ENCODE measurements at places on chromosomes 5 and 9. TPM values are rescaled to one million over a fixed set of nuclear protein-coding genes. Genes with fewer than 3 reads are reported as not detected.

- H3K36me3 ChIP-seq, result peaks cover 15% of the 10 kb centered on the region
- H3K27me3 ChIP-seq, result no peaks in the 10 kb centered on the region
- peak; percentile 94 for DNase-seq
- peaks cover 55% of the 10 kb centered on the region for H3K4me1 ChIP-seq
Measured at GRCh38 chr5:91162534-91163381, 220.4 kb downstream of the ARRDC3 start.

DNA sequence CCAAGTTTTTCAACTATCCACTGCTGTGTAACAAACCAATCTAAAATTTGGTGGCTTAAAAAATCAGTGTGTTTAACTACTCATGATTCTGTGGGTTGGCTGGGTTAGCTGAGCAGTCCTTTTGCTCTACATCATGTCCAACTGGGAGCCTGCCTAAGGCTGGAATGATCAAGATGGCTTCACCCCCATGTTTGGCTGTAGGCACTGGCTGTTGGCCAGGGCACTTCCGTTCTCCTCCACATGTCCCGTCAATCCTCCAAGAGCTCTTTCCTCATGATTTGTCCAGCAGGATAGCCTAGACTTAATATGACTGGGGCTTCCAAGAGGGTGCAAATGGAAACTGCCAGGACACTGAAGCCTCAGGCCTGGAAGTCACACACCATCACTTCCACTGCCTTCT lies 17.0 kb upstream of the TSSK1B start:
- H3K36me3 ChIP-seq, result no peaks in the 10 kb centered on the region
- H3K27me3 ChIP-seq, result no peaks in the 10 kb centered on the region
- no peak overlapping the region for H3K27ac ChIP-seq
- no peaks in the 10 kb centered on the region for H3K4me1 ChIP-seq
- no peak overlapping the region for H3K4me3 ChIP-seq
- DNase-seq, result no peak

DNA sequence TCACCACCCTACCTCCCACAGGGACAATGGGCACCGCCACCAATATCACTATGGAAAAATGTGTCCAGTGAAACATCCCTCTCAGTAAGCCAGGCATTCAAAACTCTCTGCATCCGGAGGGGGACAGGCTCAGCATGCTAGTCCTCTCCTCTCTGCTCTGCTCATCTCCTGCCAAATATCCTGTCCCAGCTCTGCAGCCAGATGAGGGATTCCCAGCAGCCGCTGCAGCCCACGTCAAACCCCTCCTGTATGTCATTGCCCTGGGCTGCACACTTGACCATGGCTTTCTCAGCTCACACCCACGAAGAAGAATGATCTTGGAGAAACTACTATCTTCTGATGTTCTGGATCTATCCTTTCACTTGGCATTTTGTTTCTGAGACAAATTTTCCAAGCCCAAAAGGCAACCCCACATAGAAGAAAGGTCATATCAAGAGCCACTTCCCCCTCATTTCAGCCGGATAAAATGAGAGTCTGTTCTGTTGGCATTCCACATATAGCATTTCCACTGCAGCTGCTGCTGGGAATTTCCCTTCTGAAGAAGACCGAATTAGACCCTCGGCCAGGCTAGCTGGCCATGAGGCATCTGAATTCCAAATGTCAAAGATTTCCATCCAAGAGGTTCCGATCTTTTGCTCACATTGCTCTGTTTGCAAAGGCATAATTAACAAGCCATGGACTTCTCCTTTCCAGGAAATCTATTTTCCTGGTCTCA lies 338.0 kb downstream of the ACTL7B start:
- no peaks in the 10 kb centered on the region for H3K36me3 ChIP-seq
- H3K4me1 ChIP-seq, result peaks cover 9% of the 10 kb centered on the region
- H3K4me3 ChIP-seq, result no peak overlapping the region
- H3K27me3 ChIP-seq, result no peaks in the 10 kb centered on the region
- DNase-seq, result no peak

GRCh38 chr9:131011274-131012022 lies 2.5 kb downstream of the LAMC3 start:
- DNase-seq, result no peak
- H3K27ac ChIP-seq, result no peak overlapping the region
- no peak overlapping the region for H3K4me3 ChIP-seq
- H3K36me3 ChIP-seq, result no peaks in the 10 kb centered on the region

DNA sequence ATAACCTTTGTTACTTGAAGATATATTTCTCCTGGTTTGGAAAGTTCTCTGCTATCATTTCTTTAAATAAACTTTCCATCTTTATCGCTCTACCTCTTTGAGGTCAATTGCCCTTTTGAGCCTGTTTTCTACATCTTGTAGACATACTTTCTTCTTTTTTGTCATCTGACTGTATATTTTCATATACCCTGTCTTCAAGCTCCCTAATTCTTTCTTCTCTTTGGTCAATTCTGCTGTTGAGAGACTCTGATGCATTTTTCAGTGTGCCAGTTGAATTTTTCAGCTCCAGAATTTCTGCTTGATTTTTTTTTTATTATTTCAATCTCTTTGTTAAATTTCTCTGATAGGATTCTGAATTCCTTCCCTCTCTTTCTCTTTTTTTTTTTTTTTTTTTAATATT lies 511.2 kb upstream of the GRAMD2B start:
- H3K4me3 ChIP-seq, result no peak overlapping the region
- no peaks in the 10 kb centered on the region for H3K27me3 ChIP-seq
- no peak overlapping the region for H3K27ac ChIP-seq
- H3K36me3 ChIP-seq, result no peaks in the 10 kb centered on the region
- no peak for DNase-seq

DNA sequence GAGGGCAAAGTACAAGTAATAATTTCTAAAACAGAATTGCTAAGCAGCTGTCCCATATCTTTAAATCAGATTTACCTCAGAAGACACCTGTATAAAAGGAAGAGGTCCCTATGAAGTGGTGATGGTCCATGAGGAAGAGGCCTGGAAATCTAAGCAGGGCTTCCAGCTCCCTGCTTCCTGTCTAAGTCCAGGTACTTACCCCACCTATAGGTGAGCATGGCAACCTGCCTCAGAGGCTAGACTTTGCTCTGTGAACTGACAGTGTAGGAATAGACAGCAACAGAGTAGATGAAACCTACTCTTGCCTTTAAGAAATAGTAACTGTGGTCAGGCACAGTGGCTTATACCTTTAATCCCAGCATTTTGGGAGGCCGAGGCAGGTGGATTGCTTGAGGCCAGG lies 55.8 kb upstream of the ARRDC3 start:
- H3K4me1 ChIP-seq, result no peaks in the 10 kb centered on the region
- H3K36me3 ChIP-seq, result no peaks in the 10 kb centered on the region
- peak; percentile 22 for DNase-seq
- H3K27me3 ChIP-seq, result no peaks in the 10 kb centered on the region

- no peaks in the 10 kb centered on the region for H3K36me3 ChIP-seq
- H3K27ac ChIP-seq, result no peak overlapping the region
- H3K4me1 ChIP-seq, result no peaks in the 10 kb centered on the region
- H3K27me3 ChIP-seq, result peaks cover 18% of the 10 kb centered on the region
- H3K4me3 ChIP-seq, result no peak overlapping the region
Measured at GRCh38 chr5:109908366-109908765, 218.6 kb downstream of the MAN2A1 start.

- no peak overlapping the region for H3K27ac ChIP-seq
- DNase-seq, result no peak
- no peaks in the 10 kb centered on the region for H3K27me3 ChIP-seq
- H3K36me3 ChIP-seq, result no peaks in the 10 kb centered on the region
Measured at GRCh38 chr9:123629531-123629930, 273.5 kb downstream of the CRB2 start.

Gene USP20
- total RNA-seq, result 11.3 TPM

Gene DEPDC1B
- 63.1 TPM for total RNA-seq

Gene GABRA6
- total RNA-seq, result not detected

Gene SLCO4C1
- total RNA-seq, result 3.4 TPM

Gene SPOUT1
- 35.8 TPM for total RNA-seq

Gene PDCD1LG2
- total RNA-seq, result not detected

Gene PCDHA10
- total RNA-seq, result 0.91 TPM

Measured in Calu3 (cell line).